ENCODE measurements at places on chromosomes 6 and 20. TPM values are rescaled to one million over a fixed set of nuclear protein-coding genes. Genes with fewer than 3 reads are reported as not detected.

DNA sequence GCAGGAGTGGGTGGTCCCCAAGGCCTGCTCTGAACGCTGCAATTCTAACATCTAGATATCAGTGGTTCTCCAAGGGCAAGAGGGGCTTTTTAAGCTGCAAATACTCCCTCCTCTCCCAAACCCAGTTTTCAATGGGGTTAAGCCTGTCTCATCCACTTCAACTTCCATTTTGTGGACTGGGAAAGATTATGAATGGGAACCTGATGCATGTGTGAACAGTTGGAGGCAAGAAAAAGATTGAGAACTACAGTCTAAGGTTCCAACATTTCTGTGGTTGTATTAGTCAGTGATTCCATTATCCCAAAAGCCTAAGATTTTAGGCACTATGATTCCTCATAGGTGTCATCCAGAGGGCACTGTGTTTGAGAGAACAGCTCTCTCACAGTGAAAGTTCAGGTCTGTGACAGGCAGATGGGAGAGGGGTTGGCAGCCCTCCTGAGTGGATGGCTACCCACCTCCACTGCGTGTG is 53.7 kb downstream of the HNF4A start:
- DNase-seq, result no peak

The PPARD gene
- 7.9 TPM for total RNA-seq

- no peak for DNase-seq
Measured at GRCh38 chr6:31734247-31734820, 2.0 kb downstream of the CLIC1 start.

The DDX43 gene
- total RNA-seq, result 0.30 TPM

- peak; percentile 26 for DNase-seq
Measured at GRCh38 chr6:151475653-151476523, 17.9 kb upstream of the CCDC170 start.

DNA sequence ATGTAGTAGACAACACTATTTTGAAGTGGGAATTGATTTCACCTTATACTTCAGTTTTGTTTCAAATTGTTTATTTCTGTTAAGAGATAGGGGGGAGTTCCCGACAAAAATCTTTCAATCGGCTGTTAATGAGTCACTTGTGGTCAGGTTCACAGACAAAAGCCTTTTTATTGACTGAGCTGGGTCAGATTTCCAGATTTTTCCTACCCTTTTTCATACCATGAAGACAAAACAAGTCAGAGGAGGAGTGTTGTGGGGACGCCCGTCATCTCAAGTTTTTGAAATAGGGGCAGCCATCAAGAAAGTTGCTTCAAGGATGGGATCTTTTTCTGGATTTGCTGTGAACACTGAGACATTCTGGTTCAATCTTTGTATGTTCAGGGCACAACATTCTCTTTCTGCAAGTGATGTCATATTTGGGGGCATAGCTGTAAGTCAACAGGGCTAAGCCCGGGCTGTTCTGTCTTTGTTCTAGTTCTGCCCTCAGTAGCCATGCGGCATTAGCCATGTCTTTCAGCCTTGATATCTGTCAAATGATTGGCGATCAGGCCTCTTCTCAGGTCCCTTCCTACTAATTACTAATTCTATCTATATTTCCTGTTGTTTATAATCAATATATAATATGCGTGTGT is 496.0 kb upstream of the MARCKS start:
- no peak for DNase-seq

DNA sequence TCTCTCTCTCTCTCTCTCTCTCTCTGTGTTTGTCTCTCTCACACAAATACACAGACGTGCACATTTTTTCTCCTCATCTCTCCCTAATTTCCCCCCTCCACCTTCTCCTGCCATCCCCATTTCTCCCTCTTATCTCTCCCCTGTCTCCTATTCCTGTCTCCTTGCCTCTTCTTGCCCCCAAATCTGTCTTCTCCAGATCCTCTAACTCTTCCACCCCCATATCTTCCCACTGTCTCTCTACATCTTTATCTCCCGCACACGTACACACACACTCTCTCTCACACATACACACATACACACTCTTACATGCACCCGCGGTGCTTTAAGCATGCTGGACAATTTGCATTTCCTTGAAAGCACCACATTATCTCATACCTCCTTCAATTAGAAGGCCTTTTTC is 15.9 kb downstream of the KIZ start:
- DNase-seq, result no peak

The SAMD3 gene
- total RNA-seq, result 2.6 TPM

The HLA-DOB gene
- total RNA-seq, result 0.69 TPM

The SASH1 gene
- total RNA-seq, result 106 TPM

DNA sequence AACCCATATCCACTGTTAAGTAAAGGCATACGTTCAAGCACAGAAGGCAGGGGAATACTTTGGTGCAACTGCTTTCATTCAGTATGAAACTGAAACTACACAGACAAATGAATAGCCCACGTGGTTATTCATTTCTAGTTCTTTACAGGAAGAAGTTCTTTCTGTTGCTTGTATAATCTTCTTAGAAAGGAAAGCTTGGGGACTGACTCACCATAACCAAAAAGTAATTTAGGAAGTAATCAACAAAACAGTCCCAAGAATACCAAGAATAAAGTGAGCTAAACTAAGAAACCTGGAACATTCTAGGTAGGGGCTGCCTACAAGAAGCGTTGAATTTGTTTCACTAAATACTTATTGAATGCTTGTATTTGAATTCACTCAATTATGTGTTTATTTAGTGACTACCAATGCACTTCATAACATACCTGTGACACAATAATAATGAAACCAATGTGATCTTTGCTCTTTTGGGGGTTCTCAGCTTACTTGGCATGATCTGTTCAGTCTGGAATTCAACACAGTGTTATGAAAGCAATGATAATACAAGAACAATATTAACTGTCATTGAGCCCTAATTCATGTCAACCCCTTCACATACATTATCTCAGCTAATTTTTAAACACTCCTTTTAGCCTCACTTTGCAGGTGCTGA is 25.1 kb upstream of the KIAA0408 start:
- DNase-seq, result no peak

Data from skin of body (tissue), 3 donors.